Heart right ventricle (tissue), 16 donors: ENCODE measurements at places on chromosomes 5 and 9.

- no peaks in the 10 kb centered on the region for H3K36me3 ChIP-seq
- no peak overlapping the region for H3K4me3 ChIP-seq
- H3K27ac ChIP-seq = no peak overlapping the region
- DNase-seq = no peak
- H3K27me3 ChIP-seq = no peaks in the 10 kb centered on the region
Measured at GRCh38 chr5:662751-663435, 30.3 kb downstream of the TPPP start.

DNA sequence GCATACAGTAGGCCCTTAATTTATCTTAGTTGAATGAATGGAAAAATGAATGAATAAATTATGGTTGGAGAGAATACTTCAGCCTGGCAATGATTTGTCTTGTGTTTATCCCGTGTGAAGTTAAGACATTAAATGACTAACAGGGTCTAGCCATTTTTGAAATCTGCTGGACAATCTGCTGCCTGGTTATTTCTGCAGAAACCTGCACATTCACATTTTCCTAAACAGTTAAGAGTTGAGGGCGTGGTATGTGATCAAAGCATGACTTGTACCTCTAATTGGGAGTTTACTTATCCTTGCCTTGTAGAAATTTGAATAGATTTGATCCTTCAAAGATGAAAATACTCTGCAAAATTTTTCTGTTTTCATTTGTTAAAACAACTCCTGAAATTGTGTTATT is 34.6 kb upstream of the NDFIP1 start:
- H3K27ac ChIP-seq = no peak overlapping the region
- no peaks in the 10 kb centered on the region for H3K36me3 ChIP-seq
- H3K27me3 ChIP-seq = no peaks in the 10 kb centered on the region
- no peak for DNase-seq
- no peaks in the 10 kb centered on the region for H3K4me1 ChIP-seq
- no peak overlapping the region for H3K4me3 ChIP-seq

- H3K27ac ChIP-seq = no peak overlapping the region
- H3K27me3 ChIP-seq = no peaks in the 10 kb centered on the region
- no peak for DNase-seq
- H3K4me3 ChIP-seq = no peak overlapping the region
Measured at GRCh38 chr5:32092938-32093812, 80.9 kb downstream of the GOLPH3 start.

GRCh38 chr5:86112249-86112648 is 505.5 kb upstream of the COX7C start:
- DNase-seq = no peak
- no peak overlapping the region for H3K27ac ChIP-seq
- no peak overlapping the region for H3K4me3 ChIP-seq
- H3K4me1 ChIP-seq = no peaks in the 10 kb centered on the region
- H3K27me3 ChIP-seq = no peaks in the 10 kb centered on the region
- H3K36me3 ChIP-seq = no peaks in the 10 kb centered on the region

DNA sequence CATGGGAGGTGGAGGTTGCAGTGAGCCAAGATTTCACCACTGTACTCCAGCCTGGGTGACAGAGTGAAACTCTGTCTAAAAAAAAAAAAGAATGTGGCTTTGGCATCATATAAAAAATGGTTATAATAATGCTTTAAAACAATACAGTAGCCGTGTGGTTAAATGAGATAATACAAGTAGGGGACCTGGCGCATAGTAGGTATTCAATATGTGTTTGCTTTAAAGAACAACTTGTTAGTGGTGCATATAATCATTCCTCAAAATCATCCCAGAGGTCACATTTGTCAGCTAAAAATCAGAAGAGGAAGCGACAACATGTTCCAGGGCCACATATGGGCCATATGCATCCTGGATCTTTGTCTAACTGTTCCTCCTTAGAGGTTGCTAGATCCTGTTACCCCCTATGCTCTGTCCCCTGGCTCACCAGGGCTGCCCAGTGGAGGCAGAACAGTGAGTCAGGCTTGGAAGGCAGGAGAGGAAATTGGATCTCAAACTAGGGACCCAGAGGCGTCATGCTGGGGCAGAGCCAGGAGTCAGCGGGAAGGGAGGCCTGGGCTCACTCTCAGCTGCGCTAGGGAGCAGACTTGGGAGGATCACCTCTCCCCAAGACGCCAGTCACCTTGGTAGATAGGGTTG is 27.7 kb downstream of the LHX6 start:
- H3K4me1 ChIP-seq = peaks cover 9% of the 10 kb centered on the region
- H3K36me3 ChIP-seq = no peaks in the 10 kb centered on the region
- no peak for DNase-seq
- no peak overlapping the region for H3K4me3 ChIP-seq
- H3K27ac ChIP-seq = no peak overlapping the region

- H3K27ac ChIP-seq = no peak overlapping the region
- H3K27me3 ChIP-seq = peaks cover 39% of the 10 kb centered on the region
- H3K4me1 ChIP-seq = peaks cover 11% of the 10 kb centered on the region
- no peak for DNase-seq
Measured at GRCh38 chr9:21392270-21392669, 7.1 kb upstream of the IFNA2 start.

- no peaks in the 10 kb centered on the region for H3K36me3 ChIP-seq
- H3K4me3 ChIP-seq = no peak overlapping the region
- no peak overlapping the region for H3K27ac ChIP-seq
- no peaks in the 10 kb centered on the region for H3K27me3 ChIP-seq
- no peaks in the 10 kb centered on the region for H3K4me1 ChIP-seq
Measured at GRCh38 chr9:98516897-98517503, 191.7 kb downstream of the GABBR2 start.

- no peak for DNase-seq
- no peak overlapping the region for H3K27ac ChIP-seq
- no peaks in the 10 kb centered on the region for H3K27me3 ChIP-seq
- H3K36me3 ChIP-seq = no peaks in the 10 kb centered on the region
- no peak overlapping the region for H3K4me3 ChIP-seq
- no peaks in the 10 kb centered on the region for H3K4me1 ChIP-seq
Measured at GRCh38 chr9:115746496-115746895, 407.1 kb upstream of the PAPPA start.

GRCh38 chr5:149325166-149325735 is 20.0 kb upstream of the GRPEL2 start:
- peaks cover 13% of the 10 kb centered on the region for H3K4me1 ChIP-seq
- H3K36me3 ChIP-seq = peaks cover 95% of the 10 kb centered on the region
- peak overlapping the region; percentile 60 for H3K27ac ChIP-seq
- H3K4me3 ChIP-seq = no peak overlapping the region

GRCh38 chr9:104808035-104808614 is 44.2 kb downstream of the NIPSNAP3B start:
- peaks cover 13% of the 10 kb centered on the region for H3K4me1 ChIP-seq
- no peaks in the 10 kb centered on the region for H3K27me3 ChIP-seq
- no peak overlapping the region for H3K4me3 ChIP-seq

DNA sequence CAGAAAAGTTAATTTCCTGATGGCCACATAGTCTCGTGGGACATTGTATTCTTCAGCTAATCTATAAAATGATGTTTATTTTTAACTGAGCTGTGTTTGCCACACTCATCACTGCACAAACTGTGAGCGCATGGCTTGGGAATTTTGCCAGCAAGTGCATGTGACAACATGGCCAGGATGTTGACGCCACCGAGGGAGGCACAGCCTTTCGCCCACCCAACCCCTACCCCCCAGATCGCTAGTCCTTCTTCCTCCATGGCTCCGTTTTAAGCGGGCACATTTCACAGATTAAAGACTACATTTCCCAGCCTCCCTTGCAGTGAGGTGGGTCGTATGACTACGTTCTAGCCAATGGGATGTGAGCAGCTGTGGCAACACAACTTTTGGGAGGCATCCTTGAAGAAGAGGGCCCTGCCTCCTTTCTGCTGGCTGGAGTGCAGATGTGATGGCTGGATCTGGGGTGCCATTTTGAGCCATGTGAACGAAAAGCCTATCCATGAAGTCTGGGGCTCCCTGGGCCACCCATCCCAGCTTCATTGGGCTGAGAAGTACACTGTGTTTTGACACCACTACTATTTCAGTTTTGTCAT is 7.9 kb downstream of the NRARP start:
- H3K4me1 ChIP-seq = peaks cover 38% of the 10 kb centered on the region
- H3K4me3 ChIP-seq = no peak overlapping the region
- peak; percentile 17 for DNase-seq
- H3K27me3 ChIP-seq = peaks cover 54% of the 10 kb centered on the region
- peaks cover 7% of the 10 kb centered on the region for H3K36me3 ChIP-seq

DNA sequence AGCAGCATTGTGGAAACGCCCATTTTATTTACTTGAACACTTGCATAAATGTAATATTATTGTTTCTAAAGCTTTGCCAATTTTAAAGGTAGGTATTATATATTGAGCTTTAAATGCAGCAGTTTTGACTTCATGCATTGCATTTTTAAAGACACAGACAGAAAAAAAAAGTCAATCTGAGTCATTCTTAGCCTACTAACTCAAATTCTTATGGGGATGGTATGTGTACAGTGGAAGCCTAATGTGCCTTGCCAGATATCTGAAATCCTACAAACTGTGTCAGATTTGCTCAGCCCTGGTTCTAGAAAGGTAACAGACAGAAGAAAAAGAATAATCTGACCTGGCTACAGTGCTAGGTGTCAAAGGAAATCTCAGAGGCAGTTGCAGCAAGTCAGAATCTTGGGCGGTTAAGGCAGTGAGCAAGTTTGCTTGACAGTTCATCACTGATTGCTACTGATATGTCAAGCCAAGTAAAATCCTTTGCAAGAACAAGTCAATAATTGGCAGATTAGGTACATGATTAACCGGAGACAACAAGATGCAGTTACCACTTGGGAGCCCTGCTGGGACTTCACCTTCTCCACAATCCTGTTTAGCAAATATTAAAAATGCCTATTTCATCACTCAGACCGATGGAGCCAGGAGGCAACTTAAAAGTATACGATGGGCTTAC is 224.8 kb upstream of the WWC1 start:
- peaks cover 11% of the 10 kb centered on the region for H3K4me1 ChIP-seq
- no peaks in the 10 kb centered on the region for H3K27me3 ChIP-seq
- H3K36me3 ChIP-seq = no peaks in the 10 kb centered on the region
- H3K27ac ChIP-seq = no peak overlapping the region
- no peak overlapping the region for H3K4me3 ChIP-seq

GRCh38 chr5:83731638-83732037 is 11.0 kb upstream of the HAPLN1 start:
- H3K27me3 ChIP-seq = no peaks in the 10 kb centered on the region
- H3K27ac ChIP-seq = no peak overlapping the region
- H3K36me3 ChIP-seq = no peaks in the 10 kb centered on the region
- no peaks in the 10 kb centered on the region for H3K4me1 ChIP-seq

- DNase-seq = no peak
- H3K4me1 ChIP-seq = peaks cover 25% of the 10 kb centered on the region
- no peak overlapping the region for H3K4me3 ChIP-seq
- no peaks in the 10 kb centered on the region for H3K27me3 ChIP-seq
Measured at GRCh38 chr5:95668728-95669127, 14.1 kb downstream of the SPATA9 start.

- no peak overlapping the region for H3K4me3 ChIP-seq
- DNase-seq = no peak
- H3K36me3 ChIP-seq = no peaks in the 10 kb centered on the region
Measured at GRCh38 chr9:73118898-73119554, 32.6 kb upstream of the ANXA1 start.

DNA sequence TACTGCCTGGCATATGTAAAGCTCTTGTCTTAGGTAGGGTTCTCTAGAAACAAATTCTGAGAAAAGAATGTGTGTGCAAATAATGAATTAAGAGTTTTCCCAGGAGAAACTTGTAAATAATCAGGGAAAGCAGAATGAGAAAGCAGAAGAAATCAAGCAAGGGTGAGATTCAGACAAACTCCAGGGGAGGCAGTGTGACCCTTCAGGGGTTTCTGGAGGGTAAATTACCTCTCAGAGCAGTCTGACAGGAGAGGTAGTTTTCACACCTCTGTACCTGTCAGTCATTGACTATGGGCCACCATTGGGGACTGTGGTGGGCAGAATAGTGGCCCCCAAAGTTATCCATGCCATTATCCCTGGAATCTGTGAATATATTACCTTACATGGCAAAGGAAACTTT is 124.6 kb downstream of the KCTD16 start:
- H3K36me3 ChIP-seq = no peaks in the 10 kb centered on the region
- no peak for DNase-seq

- no peaks in the 10 kb centered on the region for H3K27me3 ChIP-seq
- no peaks in the 10 kb centered on the region for H3K4me1 ChIP-seq
- H3K36me3 ChIP-seq = no peaks in the 10 kb centered on the region
- no peak overlapping the region for H3K4me3 ChIP-seq
- no peak for DNase-seq
- no peak overlapping the region for H3K27ac ChIP-seq
Measured at GRCh38 chr5:92769978-92770377, 811.0 kb downstream of the NR2F1-AS1 start.

DNA sequence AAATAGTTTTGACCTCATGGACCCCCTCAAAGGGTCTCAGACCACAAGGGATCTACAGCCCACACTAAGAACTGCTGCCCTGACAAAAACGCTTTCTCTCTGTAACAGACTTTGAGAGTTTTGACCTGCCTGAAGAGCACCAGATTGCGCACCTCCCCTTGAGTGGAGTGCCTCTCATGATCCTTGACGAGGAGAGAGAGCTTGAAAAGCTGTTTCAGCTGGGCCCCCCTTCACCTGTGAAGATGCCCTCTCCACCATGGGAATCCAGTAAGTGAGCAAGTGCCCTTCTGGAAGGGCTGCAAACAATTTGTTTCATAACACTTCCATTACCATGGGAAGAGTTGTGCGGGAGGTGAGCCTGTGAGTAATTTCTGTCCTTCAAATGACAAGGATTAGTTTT is 6.0 kb downstream of the PTTG1 start:
- no peaks in the 10 kb centered on the region for H3K27me3 ChIP-seq
- H3K4me1 ChIP-seq = peaks cover 15% of the 10 kb centered on the region
- no peak for DNase-seq
- H3K36me3 ChIP-seq = no peaks in the 10 kb centered on the region

DNA sequence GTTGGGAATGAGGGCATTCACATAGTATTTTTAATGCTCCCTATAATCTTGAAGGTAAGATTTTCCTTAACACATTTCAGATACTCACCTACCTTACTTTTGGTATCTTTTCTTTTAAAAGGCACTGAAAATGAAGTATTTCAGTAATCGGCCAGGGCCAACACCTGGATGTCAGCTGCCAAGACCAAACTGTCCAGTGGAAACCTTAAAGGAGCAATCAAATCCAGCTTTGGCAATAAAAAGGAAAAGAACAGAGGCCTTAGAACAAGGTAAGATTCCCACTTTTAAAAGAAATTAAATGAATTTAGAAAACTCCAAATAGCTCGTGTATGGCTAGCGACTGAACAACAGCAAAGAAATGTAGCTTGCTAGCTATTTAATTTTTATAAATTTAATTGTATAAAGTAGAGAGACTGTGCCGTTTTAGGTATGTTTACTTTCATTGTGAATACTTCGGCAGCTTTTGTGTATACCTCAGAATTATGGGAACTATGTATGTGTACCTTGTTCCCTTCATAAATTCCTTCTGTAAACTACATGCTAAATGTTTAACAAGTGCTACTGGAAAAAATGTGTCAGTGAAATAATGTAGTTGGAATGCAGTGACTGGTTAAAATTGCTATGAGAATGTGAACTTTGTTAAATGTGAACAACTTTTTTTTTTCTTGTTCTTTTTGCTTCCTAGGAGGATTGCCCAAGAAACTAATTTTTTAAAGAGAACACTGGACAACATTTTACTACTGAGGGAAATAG is 41.9 kb downstream of the CDK7 start:
- H3K27ac ChIP-seq = no peak overlapping the region
- no peaks in the 10 kb centered on the region for H3K4me1 ChIP-seq
- no peaks in the 10 kb centered on the region for H3K27me3 ChIP-seq
- no peak overlapping the region for H3K4me3 ChIP-seq
- H3K36me3 ChIP-seq = peaks cover 92% of the 10 kb centered on the region

- no peaks in the 10 kb centered on the region for H3K4me1 ChIP-seq
- no peaks in the 10 kb centered on the region for H3K27me3 ChIP-seq
- H3K36me3 ChIP-seq = no peaks in the 10 kb centered on the region
- H3K4me3 ChIP-seq = no peak overlapping the region
Measured at GRCh38 chr5:2156358-2157059, 273.8 kb upstream of the IRX4 start.
